ENCODE measurements at places on chromosomes 6 and 20. TPM values are rescaled to one million over a fixed set of nuclear protein-coding genes. Genes with fewer than 3 reads are reported as not detected.

The OOEP gene
- not detected for total RNA-seq

The LPA gene
- total RNA-seq: not detected

The OXT gene
- total RNA-seq: not detected

The MAS1 gene
- not detected for total RNA-seq

The AFG1L gene
- 2.0 TPM for total RNA-seq

The ZNF334 gene
- total RNA-seq: 1.4 TPM

The TRIM15 gene
- total RNA-seq: not detected

The PNPLA1 gene
- not detected for total RNA-seq

The AVP gene
- total RNA-seq: not detected

The RAMACL gene
- total RNA-seq: 1.1 TPM

The TXLNB gene
- under 0.01 TPM for total RNA-seq

The MOCS3 gene
- total RNA-seq: 9.9 TPM

The PPIL6 gene
- total RNA-seq: 0.18 TPM

The ZC2HC1B gene
- total RNA-seq: not detected

The TRIM38 gene
- total RNA-seq: 6.7 TPM

The OR12D3 gene
- not detected for total RNA-seq

The PSMB8 gene
- 33.3 TPM for total RNA-seq

The SNAP25 gene
- total RNA-seq: 1.1 TPM

The PRR18 gene
- total RNA-seq: not detected

The CALHM4 gene
- total RNA-seq: not detected

The FOXQ1 gene
- not detected for total RNA-seq

The SNX21 gene
- total RNA-seq: 11.1 TPM

The HCK gene
- not detected for total RNA-seq

The LGSN gene
- total RNA-seq: not detected

The PSORS1C2 gene
- total RNA-seq: not detected

The PRDM13 gene
- total RNA-seq: not detected

The GHRH gene
- not detected for total RNA-seq

The COX4I2 gene
- total RNA-seq: not detected

The SH3BGRL2 gene
- total RNA-seq: 9.7 TPM

The OR10C1 gene
- total RNA-seq: not detected

The GJA10 gene
- total RNA-seq: not detected
